ENCODE measurements at places on chromosomes 2 and 18. TPM values are rescaled to one million over a fixed set of nuclear protein-coding genes. Genes with fewer than 3 reads are reported as not detected.

The SH3BP4 gene
- 28.4 TPM for total RNA-seq

The PROM2 gene
- 10.6 TPM for total RNA-seq

The SIGLEC15 gene
- total RNA-seq: not detected

The OTX1 gene
- not detected for total RNA-seq

The PDE1A gene
- total RNA-seq: 13.1 TPM

The KCNJ13 gene
- total RNA-seq: not detected

The DCDC2C gene
- not detected for total RNA-seq

The ACTG2 gene
- total RNA-seq: 309 TPM

The KCTD1 gene
- total RNA-seq: 1.2 TPM

The VIL1 gene
- total RNA-seq: not detected

The CBLN2 gene
- 17.1 TPM for total RNA-seq

The PSMA8 gene
- total RNA-seq: not detected

The ARHGAP25 gene
- 3.1 TPM for total RNA-seq
